ENCODE measurements at places on chromosomes 3 and 15. TPM values are rescaled to one million over a fixed set of nuclear protein-coding genes. Genes with fewer than 3 reads are reported as not detected.

Gene CCR4
- total RNA-seq: not detected

GRCh38 chr3:183650554-183650953 is 15.1 kb downstream of the KLHL24 start:
- no peak overlapping the region for H3K4me3 ChIP-seq
- no peak overlapping the region for H3K27ac ChIP-seq
- no peak for DNase-seq
- H3K4me1 ChIP-seq: peaks cover 6% of the 10 kb centered on the region

DNA sequence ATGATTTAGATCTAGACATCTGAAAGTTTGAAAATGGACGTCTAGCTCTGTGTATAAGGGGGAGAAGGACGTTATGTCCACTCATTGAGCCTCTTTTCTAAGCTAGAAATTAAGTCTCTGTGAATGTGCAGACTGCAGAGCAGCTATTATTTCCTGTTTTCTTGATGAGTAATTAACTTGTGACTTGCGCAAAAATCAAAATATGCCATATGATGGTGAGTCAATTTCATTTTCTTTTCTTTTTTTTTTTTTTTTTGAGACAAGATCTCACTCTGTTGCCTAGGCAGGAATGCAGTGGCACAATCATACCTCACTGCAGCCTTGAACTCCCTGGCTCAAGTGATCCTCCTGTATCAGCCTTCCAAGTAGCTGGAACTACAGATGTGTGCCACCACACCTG is 14.1 kb downstream of the LACTB start:
- DNase-seq: no peak
- H3K4me3 ChIP-seq: no peak overlapping the region
- H3K27me3 ChIP-seq: no peaks in the 10 kb centered on the region
- peaks cover 33% of the 10 kb centered on the region for H3K4me1 ChIP-seq
- no peaks in the 10 kb centered on the region for H3K36me3 ChIP-seq

Gene DUOXA2
- not detected for total RNA-seq

GRCh38 chr3:142818651-142819050 is 70.2 kb downstream of the PCOLCE2 start:
- H3K4me3 ChIP-seq: no peak overlapping the region
- H3K36me3 ChIP-seq: no peaks in the 10 kb centered on the region
- peaks cover 2% of the 10 kb centered on the region for H3K4me1 ChIP-seq
- no peak overlapping the region for H3K27ac ChIP-seq
- no peak for DNase-seq
- no peaks in the 10 kb centered on the region for H3K27me3 ChIP-seq

Gene RTP1
- not detected for total RNA-seq

DNA sequence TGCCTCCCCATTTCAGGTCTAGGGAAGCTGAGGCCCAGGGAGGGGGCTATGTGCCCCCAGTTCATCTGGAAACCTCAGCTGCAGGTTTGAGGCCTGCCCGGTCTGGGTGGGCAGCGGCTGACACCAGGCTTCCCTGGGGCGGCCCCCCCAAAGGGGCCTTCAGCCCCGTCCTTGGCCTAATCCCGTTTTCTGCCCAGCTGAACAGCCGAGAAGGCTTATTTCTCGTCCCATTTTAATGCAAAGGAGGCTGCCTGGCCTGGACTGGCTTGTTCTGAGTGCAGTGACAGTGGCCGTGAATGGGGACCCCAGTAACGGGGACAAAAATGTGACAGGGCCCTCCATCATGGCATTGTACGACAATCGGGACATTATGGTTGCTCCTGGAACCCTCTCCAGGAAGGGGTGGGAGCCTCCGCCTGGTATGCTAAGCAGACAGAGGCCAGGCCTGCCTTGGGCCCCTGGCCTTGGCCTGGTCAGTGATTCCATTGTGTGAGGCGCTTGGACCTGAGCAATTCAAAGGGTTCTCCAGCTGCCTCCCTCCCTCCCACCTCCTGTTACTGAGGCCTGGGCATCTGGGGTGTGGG is 93.9 kb downstream of the WNT7A start:
- no peak overlapping the region for H3K4me3 ChIP-seq
- H3K4me1 ChIP-seq: no peaks in the 10 kb centered on the region
- no peaks in the 10 kb centered on the region for H3K36me3 ChIP-seq
- DNase-seq: no peak
- peaks cover 29% of the 10 kb centered on the region for H3K27me3 ChIP-seq

DNA sequence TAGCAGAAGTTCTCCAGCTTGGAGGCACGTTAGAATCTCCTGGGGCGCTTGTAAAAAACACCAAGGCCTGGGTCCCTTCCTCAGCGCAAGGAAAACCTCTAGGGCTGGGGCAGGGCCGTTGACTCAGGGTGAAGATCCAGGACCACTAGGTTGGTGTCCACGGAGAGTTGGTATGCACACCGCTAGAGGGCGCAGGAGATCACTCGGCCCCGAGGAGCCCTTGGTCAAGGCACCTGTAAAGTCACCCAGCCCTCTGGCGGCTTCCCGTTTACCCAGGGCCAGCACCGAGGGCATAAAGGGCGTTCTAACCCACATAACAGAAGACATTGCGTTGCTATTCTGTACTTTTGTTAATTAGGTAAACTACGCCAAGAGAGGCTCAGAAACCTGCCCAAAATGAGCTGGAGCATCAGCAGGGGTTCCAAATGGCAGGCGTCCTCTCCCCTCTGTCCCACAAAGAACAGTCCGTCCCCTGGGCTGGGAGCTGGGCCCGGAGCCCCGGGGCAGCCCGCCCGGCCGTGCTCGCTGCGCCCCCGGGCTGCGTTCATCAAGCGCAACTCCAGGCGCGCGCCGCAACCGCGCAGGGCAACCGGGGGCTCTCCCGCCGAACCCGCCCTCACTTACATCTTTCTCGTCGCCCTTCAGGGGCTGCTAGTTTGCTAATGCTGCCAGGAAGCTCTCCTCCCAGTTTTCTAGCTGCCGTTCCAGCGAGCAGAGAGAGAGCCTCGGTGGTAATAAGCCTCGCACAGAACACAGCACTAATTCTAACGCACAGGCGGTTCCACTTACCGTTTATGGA is 332.1 kb downstream of the ARRDC4 start:
- H3K27me3 ChIP-seq: peaks cover 43% of the 10 kb centered on the region
- peaks cover 8% of the 10 kb centered on the region for H3K4me1 ChIP-seq
- no peak overlapping the region for H3K27ac ChIP-seq
- H3K4me3 ChIP-seq: peak overlapping the region; percentile 41
- DNase-seq: no peak

Gene MME
- total RNA-seq: 1.7 TPM

- no peaks in the 10 kb centered on the region for H3K27me3 ChIP-seq
- H3K4me1 ChIP-seq: peaks cover 20% of the 10 kb centered on the region
- no peak overlapping the region for H3K4me3 ChIP-seq
- DNase-seq: peak; percentile 80
These were observed 27.4 kb downstream of the STOML1 start for GRCh38 chr15:73964736-73965093.

Gene WDR49
- total RNA-seq: not detected

DNA sequence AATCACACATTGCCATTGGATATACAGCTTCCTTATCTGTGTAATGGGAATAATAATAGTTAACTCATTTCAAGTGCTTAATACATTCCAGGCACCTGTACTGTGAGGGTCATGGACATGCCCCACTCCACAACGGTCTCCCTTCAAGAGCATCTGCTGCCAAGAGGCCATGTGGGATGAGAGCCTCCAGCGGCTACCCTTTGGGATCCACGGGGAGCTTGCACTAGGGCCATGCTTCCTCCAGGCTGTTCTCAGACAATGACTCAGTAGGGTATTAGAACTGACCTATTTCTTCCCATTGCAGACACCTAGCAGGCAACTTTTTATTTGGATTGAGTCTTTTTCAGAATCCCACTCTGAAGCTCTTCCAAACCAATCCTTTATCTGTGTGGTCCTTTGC is 1078.9 kb downstream of the TUSC7 start:
- H3K36me3 ChIP-seq: no peaks in the 10 kb centered on the region
- H3K27ac ChIP-seq: no peak overlapping the region
- no peaks in the 10 kb centered on the region for H3K27me3 ChIP-seq
- peaks cover 52% of the 10 kb centered on the region for H3K4me1 ChIP-seq

DNA sequence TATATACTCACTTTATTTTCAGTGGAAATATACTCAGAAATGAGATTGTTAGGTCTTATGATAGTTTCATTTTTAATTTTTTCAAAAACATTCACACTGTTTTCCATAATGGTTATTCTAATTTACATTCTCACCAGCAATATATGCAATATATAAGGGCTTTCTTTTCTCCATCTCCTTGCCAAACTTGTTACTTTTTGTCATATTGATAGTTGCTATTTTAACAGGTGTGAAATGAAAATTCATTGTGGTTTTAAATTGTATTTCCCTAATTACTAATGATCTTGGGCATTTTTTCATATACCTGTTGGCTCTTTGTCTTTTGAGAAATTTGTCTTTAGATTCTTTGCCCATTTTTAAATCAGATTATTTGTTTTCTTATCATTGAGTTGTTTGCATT is 325.2 kb downstream of the DIPK2A start:
- H3K36me3 ChIP-seq: no peaks in the 10 kb centered on the region
- H3K27ac ChIP-seq: no peak overlapping the region
- no peaks in the 10 kb centered on the region for H3K27me3 ChIP-seq
- DNase-seq: no peak
- H3K4me3 ChIP-seq: no peak overlapping the region
- H3K4me1 ChIP-seq: peaks cover 7% of the 10 kb centered on the region

Gene FEZF2
- total RNA-seq: not detected

Gene GPR27
- total RNA-seq: 5.5 TPM

DNA sequence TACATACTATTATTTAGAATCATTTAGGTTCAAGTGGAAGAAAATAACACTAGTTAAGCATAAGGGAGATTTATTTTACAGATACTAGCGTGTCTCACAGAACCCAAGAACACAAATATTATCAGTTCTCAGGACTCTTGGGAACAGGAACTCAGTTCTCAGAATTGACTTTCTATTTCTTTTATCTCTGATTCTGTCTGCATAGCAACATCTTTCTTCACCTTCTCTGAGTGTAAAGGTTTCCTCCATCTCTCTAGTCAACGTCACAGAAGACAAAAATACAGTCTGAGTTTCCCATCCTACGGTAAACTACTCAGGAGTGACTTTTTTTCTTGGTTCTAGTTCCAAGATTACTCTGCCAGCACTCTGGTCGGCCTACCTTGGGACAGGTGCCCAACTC is 220.0 kb downstream of the SV2B start:
- no peaks in the 10 kb centered on the region for H3K4me1 ChIP-seq
- H3K36me3 ChIP-seq: no peaks in the 10 kb centered on the region
- no peak for DNase-seq
- peaks cover 8% of the 10 kb centered on the region for H3K27me3 ChIP-seq
- H3K27ac ChIP-seq: no peak overlapping the region
- no peak overlapping the region for H3K4me3 ChIP-seq

DNA sequence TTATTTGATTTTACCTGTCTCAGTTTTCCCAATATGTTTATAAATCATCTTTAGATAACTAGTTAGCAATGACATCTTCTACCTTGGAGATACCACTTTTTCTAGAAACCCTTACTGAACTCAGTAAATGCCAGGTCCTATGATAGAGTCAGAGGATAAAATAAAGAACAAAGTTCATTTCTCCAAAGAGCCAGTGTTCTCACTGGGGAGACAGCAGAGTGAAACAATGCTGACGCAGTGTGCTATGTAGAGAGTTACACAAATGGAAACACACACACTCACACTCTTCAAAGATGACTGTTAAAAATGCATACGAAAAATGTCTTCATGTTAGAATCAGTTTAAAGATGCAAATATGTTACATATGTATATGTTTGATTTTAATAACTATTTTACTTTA is 111.3 kb downstream of the PIK3R4 start:
- H3K36me3 ChIP-seq: no peaks in the 10 kb centered on the region
- H3K4me3 ChIP-seq: no peak overlapping the region
- no peak overlapping the region for H3K27ac ChIP-seq
- DNase-seq: no peak
- H3K4me1 ChIP-seq: no peaks in the 10 kb centered on the region

- peaks cover 21% of the 10 kb centered on the region for H3K27me3 ChIP-seq
- H3K27ac ChIP-seq: no peak overlapping the region
These were observed 32.8 kb upstream of the PRR20G start for GRCh38 chr3:127320529-127321121.

GRCh38 chr3:13891492-13892073 is 11.7 kb upstream of the WNT7A start:
- peaks cover 16% of the 10 kb centered on the region for H3K4me1 ChIP-seq
- DNase-seq: no peak
- peaks cover 14% of the 10 kb centered on the region for H3K27me3 ChIP-seq
- H3K36me3 ChIP-seq: no peaks in the 10 kb centered on the region
- H3K4me3 ChIP-seq: no peak overlapping the region
- no peak overlapping the region for H3K27ac ChIP-seq

DNA sequence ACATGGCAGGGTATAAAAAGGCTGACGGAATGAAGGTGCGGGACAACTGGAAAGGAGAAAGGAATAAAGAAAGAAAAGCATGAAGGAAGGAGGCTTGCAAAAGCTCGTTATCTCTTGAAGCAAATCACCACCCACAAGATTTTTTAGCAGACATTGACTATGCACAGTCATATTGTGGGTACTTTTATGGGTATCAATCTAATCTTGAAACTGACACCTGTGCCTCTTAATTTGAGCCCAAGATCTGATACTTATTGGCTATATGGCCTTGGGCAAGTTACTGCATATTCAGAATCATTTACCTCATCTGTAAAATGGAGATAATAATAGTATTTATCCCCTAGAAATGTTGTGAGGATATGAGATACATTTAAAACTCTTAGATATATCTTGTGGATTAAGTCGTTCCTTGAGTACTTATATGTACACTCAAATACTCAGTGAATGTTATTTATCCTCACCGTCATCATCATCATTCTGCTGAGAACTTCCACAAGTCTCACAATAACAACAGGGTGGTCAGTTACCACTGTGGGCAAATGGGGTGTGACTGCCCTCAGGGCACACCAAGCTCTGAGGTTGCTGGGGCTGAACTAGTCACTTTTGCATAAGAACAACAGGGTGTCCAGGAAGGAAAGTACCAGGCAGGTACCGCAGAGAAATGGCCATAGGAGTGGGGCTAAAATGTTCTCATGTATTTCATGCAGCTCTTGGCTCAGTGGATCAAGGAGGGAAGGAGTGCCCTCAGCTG is 266.1 kb downstream of the SLC9A9 start:
- H3K4me3 ChIP-seq: no peak overlapping the region
- no peak for DNase-seq
- no peaks in the 10 kb centered on the region for H3K4me1 ChIP-seq
- H3K27me3 ChIP-seq: peaks cover 2% of the 10 kb centered on the region

GRCh38 chr3:41265011-41265545 is 65.8 kb downstream of the CTNNB1 start:
- DNase-seq: no peak
- no peaks in the 10 kb centered on the region for H3K36me3 ChIP-seq
- H3K4me3 ChIP-seq: no peak overlapping the region
- no peak overlapping the region for H3K27ac ChIP-seq
- peaks cover 22% of the 10 kb centered on the region for H3K4me1 ChIP-seq
- no peaks in the 10 kb centered on the region for H3K27me3 ChIP-seq

Gene CHRD
- total RNA-seq: 1.5 TPM

Gene APOD
- total RNA-seq: 2.1 TPM
